ENCODE measurements at places on chromosomes 11 and 22.

DNA sequence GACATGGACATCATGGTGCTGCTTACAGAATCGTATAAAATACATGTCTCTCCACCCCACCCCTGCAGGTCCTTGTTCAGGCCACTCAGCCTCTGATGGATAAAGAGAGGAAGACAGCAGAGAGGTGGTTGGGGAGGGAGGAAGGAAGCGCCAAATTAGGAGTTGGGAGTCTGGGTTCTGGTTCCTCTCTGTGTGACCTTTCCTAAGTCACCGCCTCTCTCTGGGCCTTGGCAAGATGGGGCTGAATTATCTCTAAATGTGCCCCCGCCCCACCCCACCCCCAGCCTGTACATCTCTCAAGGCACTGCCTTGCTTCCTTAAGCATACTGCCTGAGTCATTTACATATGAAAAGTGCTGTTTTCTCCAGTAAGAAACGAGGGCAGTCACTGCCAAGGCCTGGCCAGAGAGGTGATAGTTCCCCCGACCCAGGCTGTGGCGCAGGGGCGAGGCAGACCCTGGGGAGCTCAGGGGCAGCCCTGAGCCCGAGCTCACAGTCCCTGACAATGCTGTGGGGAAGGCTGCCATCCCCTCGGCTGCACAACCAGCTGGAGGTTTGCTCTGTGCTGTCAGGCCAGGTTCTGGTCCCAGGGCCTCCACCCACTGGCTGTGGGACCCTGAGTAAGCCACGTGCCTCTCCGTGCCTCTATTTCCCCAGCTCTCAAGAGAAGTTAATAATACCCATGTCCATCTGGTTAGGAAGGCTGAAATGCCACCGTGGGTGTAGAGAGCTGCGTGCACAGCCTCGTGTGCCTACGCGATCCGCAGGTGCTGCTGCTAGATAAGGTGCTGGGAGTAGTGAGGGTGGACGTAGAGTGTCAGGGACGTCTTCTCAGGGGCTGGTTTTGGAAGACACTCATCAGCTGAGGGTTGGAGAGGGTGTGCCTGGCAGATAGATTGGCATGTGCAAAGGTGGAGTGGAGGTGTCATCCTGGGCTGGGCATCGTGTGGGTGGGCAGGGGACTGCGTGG, 55.3 kb downstream of the CACNA1I start:
- DNase-seq, result no peak

DNA sequence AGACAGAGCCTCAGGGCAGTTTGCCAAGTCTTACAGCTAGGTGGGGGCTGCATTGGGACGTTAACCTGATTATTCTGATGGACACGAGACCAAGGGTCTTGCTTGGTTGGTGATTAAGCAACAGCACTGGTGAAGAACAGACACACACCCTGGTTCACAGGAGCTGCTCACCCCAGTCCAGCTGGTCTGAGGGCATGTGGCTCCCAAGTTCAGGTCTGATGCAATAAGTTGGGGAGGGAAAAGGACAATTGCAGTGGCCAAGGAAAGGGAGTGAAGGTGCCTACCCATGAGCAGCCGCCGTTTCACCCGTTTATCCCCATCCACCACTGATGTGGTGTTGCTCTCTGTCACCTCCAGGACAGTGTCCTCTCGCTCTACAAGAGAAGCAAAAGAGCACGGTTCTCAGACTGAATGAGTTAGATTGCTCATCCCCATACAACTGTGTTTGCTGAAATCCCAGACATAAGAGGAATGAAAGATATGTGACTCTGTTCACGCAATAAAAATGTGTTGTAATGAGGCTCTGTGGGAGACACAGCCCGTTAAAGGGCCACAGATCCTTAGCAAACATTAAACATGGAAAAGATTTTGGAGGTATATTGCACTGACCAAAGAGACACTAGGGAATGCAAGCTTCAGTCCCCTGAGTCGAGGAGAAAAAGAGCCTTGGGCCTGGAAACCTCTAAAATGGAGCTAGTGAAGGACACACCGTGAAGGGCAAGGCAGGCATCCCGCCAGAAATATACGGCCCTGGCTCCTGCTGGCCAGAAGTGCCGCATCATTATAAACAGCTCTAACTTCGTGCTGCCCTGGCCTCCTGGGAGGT, 25.6 kb downstream of the SCUBE2 start:
- no peak for DNase-seq

DNA sequence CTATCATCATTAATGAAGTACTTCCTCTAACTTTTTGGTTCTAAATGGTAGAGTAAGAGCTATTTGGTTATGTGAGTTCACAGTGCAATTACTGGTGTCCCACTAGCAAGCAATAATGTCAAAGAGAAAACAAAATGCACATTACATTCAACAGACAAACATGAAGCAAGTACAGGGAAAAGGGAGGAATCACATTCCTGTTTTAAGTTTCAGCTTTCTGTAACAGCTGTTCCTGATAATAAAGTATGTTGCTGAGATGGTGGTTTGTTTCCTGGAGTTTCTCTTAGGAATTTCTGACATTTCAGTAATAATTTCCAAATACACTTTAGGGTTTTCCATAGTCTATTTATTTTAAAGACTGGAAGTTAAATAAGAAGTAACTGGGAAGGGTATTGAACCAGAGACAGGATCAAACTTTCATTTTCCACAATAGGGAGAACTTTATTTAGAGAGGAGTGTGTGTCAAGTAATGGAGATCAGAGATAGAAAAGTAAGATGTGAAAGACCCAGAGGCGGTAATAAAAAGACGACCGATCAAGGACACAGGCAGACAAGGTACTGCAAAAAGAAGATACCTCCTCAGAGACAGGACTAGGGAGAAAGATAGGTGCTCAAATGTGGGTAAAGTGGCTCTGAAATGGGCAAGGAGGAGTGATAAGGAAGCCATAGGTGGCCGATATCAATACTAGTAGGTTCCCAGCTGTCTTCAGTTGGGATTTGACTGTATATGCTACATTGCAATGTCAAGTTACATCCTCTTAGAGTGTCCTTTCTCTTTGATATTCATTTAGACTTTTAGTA, 20.8 kb upstream of the CLNS1A start:
- no peak for DNase-seq

GRCh38 chr11:129680907-129681306, 134.7 kb upstream of the TMEM45B start:
- no peak for DNase-seq

- no peak for DNase-seq
Measured at GRCh38 chr11:1522081-1522424, 35.5 kb upstream of the MOB2 start.

DNA sequence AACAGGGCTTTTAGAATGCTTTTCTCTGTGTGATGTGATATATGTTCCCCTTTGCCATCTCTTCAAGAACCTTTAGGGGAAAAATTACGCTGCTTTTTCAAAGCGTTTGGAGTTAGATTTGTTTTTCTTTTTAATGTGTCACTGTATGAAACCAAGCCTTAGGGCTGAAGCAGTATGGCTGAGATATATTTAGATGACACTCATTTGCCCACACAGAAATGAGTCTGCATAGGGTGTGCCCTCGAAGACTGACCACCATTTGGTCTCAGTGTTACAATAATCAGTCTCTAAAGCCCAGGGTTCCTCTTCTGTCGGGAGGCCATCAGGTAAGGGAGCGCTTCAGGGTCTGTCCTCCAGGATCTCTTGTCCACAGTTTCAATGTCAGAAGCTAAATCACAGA, 213.0 kb upstream of the NCAM1 start:
- no peak for DNase-seq

GRCh38 chr22:37697538-37697835, 639 bp downstream of the TRIOBP start:
- no peak for DNase-seq

GRCh38 chr11:32658639-32659406, 75.2 kb downstream of the EIF3M start:
- no peak for DNase-seq

- DNase-seq, result no peak
Measured at GRCh38 chr11:41313226-41313625, 146.2 kb downstream of the LRRC4C start.

- DNase-seq, result no peak
Measured at GRCh38 chr22:19470010-19470409, 9.0 kb downstream of the UFD1 start.

DNA sequence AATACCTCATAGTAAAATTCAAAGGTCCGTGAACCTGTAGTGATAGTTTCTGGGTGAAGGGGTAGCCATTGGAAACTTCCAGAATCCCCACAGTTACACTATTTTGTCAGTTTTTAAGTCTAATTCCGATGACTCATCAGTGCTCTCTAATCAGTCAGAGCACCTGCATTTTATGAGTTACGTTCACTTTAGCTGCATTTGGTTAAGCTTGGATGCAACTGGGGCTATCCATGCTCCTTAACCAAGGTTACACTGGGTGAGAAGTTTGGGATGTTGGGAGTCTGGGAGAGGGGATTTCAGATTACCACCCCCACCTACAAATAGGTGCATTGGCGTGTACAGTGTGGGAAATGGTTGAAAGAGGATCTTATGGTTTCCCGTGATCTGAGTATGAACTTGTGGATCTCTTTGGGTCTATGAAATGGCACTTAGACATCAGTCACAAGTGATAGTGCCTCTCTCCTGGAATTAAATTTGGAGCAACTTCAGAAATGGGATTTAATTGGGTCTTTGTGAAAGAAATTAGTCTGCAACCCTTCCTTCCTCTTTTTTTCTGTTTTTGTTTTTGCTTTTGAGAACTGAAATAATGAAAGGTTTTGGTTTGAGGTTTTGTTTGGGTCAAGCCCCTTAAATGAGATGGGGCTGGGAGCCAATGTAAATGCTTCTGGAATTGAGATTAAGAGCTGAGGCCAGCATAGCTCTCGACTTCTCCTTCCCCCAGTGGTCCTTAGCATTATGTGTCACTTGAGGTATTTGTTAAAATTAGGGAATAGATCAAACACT, 31.5 kb downstream of the EHF start:
- no peak for DNase-seq

GRCh38 chr22:47552024-47552423, 789.6 kb downstream of the TBC1D22A start:
- no peak for DNase-seq

DNA sequence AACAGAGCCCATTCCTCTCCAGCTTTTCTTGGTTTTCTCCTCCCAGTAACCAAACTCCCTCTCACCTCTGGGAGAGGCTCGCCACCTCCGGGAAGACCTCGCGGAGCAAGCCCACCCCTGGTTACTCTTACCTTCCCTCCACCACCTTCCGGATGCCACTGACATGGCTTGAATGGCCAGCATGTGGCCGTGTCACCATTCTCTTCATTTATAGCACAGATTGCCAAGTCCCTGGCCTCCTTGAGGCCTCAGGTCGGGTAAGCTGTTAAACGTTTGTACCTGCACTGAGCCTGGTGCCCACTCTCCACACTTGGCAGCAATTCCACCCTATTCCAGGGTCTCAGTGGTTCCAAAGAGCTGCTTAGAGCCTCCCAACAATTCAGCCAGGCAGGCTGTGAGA, 8.0 kb upstream of the FXYD2 start:
- no peak for DNase-seq

- peak; percentile 76 for DNase-seq
Measured at GRCh38 chr22:50731811-50732624, 6.0 kb upstream of the ACR start.

DNA sequence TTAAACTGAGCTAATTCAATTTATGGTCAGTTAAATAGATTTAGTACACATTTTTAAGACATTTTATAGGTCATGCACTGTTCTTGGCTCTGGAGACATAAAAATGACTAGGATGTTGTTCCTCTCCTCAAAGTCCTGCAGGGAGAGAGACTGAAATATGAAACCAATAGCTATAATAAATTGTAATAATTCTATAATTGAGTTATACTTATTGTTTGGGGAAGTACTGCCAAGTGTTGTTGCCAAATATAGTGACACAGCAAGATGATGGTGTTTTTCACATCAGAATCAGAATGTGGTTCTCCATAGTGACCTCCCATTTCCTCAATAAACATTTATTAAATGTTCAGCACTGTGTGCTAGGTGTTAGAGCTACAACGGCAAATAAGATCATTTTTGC, 470.6 kb downstream of the NTM start:
- DNase-seq, result no peak

DNA sequence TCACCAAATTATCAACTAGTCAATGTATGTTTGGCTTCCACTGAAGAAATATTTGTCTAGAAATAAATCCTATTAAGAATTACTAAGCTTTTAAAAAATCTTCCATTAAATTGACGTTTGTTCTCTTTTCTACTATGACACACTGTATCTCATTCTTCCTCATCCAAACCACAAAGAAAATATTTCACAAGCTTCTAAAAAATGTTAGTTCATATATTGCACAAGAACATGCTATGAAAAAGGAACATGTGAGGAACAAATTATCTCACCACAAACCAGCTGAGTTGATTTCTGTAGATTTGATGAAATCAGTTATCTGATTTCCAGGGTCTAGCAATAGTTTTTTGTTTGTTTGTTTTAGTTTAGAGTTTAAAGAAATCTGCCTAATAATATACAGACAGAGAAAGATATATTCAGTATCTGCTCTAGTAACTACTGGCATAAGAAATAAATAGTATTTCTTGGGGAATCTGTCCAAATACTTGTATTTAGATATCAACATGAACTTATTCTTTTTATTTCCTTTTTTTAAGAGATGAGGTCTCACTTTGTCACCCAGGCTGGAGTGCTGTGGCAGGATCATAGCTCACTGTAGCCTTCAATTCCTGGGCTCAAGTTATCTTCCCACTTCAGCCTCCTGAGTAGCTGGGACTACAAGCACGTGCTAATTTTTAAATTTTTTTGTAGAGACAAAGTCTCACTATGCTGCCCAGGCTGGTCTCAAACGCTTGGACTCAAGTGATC, 161.7 kb downstream of the ATG16L2 start:
- DNase-seq, result peak; percentile 5

- no peak for DNase-seq
Measured at GRCh38 chr11:87971354-87971753, 203.9 kb downstream of the RAB38 start.

- no peak for DNase-seq
Measured at GRCh38 chr11:8693555-8693954, 11.0 kb downstream of the RPL27A start.

DNA sequence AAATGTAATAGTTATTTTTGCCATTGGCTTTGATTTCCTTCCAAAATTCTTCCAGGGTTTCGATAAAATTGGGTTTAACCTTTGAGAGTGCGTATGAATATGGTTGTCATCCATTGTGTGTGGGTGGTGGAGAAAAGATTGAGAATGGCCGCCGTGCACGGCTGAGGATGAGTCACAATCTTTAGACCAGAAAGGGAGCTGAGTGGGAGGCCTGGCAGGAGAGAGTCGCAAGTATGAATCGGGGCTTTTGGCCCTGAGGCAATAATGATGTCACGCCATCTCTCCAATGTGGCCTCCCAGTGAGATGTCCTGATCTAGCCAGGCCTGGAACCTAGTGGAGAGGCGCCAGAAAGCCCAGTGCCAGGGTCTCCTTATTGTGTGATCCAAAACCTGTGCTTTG, 33.1 kb upstream of the SMPD1 start:
- peak; percentile 75 for DNase-seq

DNA sequence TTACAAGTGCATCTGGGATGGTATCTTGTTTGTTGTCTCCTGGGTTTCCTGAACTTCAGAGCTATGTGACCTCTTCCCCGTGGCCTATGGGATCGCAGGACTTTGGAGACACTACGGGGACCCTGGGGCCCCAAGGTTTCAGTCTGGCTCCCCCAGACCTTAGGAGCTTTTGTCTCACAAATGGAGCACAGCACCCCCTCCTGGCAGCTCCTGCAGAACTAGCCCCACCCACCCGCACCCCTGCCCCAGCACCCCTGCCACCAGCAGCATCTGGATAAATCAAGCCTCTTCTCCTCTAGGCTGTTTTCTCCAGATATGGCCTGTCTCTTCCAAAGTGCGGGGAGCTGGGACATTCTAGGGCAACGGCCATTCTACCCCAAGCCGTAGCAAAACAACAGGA, 10.4 kb downstream of the RCOR2 start:
- no peak for DNase-seq

Data from H54 (cell line).